H7 (cell line): ENCODE measurements at places on chromosomes 5 and 9. TPM values are rescaled to one million over a fixed set of nuclear protein-coding genes. Genes with fewer than 3 reads are reported as not detected.

NIPAL4 gene
- total RNA-seq = not detected in 2 replicates

GAPT gene
- not detected in 2 replicates for total RNA-seq

NAIP gene
- total RNA-seq = 0.90 and 0.92 TPM in 2 replicates

WDR38 gene
- not detected in 2 replicates for total RNA-seq

PCDHGB1 gene
- total RNA-seq = not detected in 2 replicates

PDE8B gene
- 0.03 and 1.9 TPM in 2 replicates for total RNA-seq

PCDH12 gene
- 0.10 TPM in 1 of 2 replicates, not detected in the other for total RNA-seq

TXNDC8 gene
- not detected in 2 replicates for total RNA-seq

PTTG1 gene
- 372 and 415 TPM in 2 replicates for total RNA-seq

BSPRY gene
- total RNA-seq = 1.5 and 2.3 TPM in 2 replicates

NUTM2F gene
- 0.69 TPM in 1 of 2 replicates, not detected in the other for total RNA-seq

TAF1L gene
- total RNA-seq = not detected in 2 replicates

PCDHGA5 gene
- not detected in 2 replicates for total RNA-seq

PCDHAC2 gene
- 21.2 and 24.2 TPM in 2 replicates for total RNA-seq

WWC1 gene
- 11.8 and 15.5 TPM in 2 replicates for total RNA-seq

C5orf34 gene
- 20.1 and 24.8 TPM in 2 replicates for total RNA-seq

PBX3 gene
- total RNA-seq = 46.9 and 69.8 TPM in 2 replicates

SLC6A7 gene
- total RNA-seq = not detected in 2 replicates

GRM6 gene
- total RNA-seq = not detected in 2 replicates

ANKRD31 gene
- total RNA-seq = 0.11 TPM in 1 of 2 replicates, not detected in the other

CER1 gene
- 197 and 1,033 TPM in 2 replicates for total RNA-seq

SKIC3 gene
- total RNA-seq = 52.9 and 81.5 TPM in 2 replicates

PRKAA1 gene
- total RNA-seq = 30.2 and 46.5 TPM in 2 replicates

SPINK13 gene
- not detected in 2 replicates for total RNA-seq

ADCY2 gene
- total RNA-seq = 17.3 and 30.0 TPM in 2 replicates

TLN1 gene
- total RNA-seq = 91.2 and 106 TPM in 2 replicates

RNF130 gene
- 123 and 154 TPM in 2 replicates for total RNA-seq

PLCXD3 gene
- 0.18 and 0.38 TPM in 2 replicates for total RNA-seq

VCAN gene
- total RNA-seq = 85.8 and 119 TPM in 2 replicates

ARID3C gene
- not detected in 2 replicates for total RNA-seq
